Stimulated activated CD8-positive, alpha-beta memory T cell treated with anti-CD3 and anti-CD28 coated beads, Interleukin-4, amount 100 ng/mL, for 1 hour (primary cell): ENCODE measurements at places on chromosomes 7 and 10.

- DNase-seq: no peak
Measured at GRCh38 chr10:82148764-82149163, 273.8 kb downstream of the NRG3 start.

DNA sequence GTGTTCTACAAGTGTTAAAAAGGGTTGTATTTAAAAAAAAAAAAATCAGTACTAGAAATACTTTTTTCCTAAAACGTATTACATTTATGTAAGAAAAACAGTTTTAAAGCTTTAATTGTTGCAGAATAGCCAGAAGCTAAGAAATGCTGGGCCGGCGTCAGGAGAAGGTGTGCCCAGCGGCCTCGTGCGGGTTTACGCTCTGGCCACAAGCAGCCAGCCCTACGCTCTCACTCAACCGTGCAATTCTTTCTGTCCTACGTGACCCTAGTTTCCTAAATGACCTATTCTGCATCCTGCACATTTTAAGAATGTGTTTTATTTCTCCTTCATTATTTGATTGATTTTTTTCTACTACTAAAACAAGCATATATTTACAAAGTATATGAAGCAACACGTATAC lies 279.7 kb upstream of the KLF14 start:
- no peak for DNase-seq

DNA sequence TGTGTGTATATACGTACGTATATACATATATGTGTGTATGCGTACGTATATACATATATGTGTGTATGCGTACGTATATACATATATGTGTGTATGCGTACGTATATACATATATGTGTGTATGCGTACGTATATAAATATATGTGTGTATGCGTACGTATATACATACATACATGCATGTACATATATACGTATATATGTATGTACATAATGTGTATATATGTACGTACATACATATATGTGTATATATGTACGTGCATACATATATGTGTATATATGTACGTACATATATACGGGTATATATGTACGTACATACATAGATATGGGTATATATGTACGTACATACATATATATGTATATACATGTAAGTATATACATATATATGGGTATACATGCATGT lies 332.1 kb downstream of the CRPPA start:
- DNase-seq: no peak

GRCh38 chr10:30282221-30282620 lies 66.9 kb downstream of the MTPAP start:
- no peak for DNase-seq

GRCh38 chr10:122558452-122558851 lies 2.1 kb upstream of the DMBT1 start:
- no peak for DNase-seq

DNA sequence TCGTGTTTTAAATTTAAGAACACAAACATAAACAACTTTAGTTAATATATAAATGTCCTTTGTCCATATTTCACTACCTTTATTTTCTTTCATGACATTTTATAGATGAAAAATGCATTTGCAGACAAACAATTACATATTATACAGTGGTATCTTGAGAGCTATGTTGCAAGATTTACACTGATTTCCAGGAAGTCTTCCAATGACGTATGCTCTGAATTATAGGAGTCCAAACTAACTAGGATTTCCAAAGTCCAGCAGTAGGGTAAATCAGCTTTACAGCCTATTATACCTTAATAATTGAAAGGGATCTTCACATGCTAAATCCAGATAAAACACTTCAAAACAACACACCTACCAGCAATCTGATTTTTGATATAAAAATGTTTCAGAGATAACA lies 69.4 kb downstream of the HYCC1 start:
- DNase-seq: no peak

GRCh38 chr10:43234471-43235041 lies 32.3 kb downstream of the RASGEF1A start:
- no peak for DNase-seq

DNA sequence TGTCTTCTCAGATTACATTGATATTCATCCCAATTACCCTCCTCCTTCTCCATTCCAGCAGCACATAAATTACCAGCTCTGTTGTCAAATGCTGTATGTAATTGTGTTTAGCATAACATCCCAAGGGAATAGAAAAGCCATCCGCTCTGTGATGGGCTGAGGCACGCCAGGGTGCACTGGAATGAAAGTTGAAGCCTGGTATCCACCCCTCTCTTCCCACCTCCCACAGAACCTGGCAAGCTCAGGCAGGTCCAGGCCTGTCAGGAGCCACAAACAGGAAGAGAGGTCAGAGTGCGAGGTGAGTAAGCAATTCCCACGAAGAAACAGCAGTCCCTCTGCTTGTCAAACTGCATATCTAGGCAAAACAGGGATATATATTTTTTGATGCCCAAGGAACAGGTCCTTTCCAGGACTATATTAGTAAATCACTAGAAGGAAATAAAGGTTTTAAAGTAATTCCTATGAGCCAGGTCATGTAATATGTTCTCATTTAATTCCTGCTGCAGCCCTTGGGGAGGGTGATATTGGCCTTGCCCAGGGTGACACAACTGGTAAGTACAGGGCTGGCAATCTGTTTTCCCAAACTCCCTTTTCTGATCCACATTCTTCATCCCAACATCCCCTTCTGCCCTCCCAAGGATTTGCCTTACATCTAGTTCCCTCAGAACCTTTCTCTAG lies 155.6 kb upstream of the GHITM start:
- DNase-seq: no peak

DNA sequence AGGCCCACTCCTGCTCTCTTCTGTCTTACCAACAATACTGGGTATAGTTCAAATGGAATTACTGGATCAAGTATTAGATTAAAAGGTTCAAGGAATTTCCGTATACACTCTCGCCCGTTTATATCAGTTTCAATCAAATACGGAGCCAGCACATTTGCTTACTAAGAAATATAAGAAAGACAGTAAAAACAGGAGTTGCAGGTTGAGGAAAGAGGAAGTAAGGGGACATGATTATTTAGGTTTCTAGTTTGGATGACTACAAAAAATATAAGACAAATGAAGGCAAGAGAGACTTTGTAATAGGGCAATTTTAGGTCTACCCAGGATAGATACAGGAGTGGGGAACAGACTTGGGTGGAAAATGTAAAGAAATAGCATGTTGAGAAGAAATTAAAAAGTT lies 109.9 kb upstream of the ABI1 start:
- DNase-seq: no peak

DNA sequence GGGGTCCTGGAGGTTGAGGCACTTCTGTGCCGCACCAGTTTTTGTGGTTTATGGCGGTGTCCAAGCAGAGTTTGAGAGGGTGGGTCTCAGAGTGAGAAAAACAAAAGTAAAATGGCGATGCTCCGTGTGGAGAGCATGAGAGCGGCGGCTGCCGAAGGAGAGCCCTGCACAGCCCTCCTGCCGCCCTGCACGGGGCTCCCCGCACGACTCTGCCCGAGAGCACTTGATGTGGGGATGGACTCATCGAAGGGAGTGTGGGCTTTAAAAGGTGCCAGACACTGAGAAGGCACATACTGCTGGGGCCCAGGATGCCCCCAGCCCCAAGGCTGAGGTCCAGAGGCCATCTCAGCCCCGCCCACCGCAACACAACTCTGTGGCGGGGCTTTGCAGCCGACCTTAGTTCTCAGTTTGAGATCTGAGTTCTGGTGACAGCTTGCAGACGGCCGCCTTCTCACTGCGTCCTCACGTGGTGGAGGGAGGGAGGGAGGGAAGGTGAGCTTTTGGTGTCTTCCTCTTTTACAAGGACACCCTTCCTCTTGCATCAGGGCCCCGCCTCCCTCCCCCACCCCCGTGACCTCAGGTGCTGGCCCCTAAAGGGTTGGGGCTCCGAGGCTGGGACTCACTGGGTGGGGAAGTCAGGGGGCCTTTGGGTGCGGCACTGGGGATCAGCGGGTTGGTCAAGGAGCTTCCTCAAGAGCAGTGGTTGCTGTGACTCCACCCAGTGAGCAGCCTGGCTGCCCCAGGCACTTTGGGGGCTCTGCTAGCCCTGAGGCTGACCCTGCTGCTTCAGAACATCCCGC lies 69.1 kb downstream of the NKX6-2 start:
- DNase-seq: no peak

- DNase-seq: no peak
Measured at GRCh38 chr7:84245835-84246234, 51.2 kb upstream of the SEMA3A start.

- DNase-seq: no peak
Measured at GRCh38 chr7:4712281-4713182, 30.4 kb downstream of the FOXK1 start.

DNA sequence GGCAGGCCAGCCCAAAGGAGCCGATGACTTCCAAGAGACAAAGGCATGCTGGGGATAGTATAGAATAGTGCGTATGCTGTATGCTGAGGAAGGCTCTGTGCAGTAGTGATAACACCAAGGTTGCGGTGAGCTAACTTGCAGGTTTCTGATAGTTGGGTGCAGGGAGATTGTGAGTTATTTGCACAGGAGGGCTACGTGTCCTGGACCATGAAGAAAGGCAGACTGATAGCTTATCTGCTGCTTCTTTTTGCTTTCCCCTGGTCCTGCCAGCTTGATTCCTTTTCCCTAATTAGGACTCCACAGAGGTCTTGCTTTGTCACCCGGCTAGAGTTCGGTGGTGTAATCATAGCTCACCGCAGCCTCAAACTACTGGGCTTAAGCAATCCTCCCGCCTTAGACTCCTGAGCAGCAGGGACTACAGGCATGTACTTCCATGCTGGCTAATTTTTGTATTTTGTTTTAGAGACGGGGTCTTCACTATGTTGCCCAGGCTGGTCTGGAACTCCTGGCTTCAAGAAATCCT lies 43.9 kb upstream of the ARHGAP12 start:
- no peak for DNase-seq

- no peak for DNase-seq
Measured at GRCh38 chr7:30331338-30331737, 46.9 kb downstream of the ZNRF2 start.

DNA sequence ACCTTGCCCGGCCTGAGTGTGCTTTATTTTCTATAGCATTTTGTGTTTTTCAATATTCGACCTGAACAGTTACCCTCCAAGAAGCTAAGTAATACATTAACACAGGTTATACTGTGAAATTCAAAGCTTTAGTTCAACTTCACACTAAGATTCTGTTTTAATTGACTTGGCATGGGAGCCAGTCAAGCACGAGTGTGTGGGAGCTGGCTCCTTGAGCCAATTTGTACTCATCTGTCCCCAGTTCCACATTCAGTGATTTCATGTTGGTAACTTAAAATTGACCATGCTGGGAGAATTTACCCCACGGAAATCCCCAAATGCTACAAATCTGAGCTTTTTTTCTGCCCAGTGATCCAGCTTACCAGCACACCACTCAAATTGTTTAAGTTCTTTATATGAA lies 20.3 kb downstream of the TSPAN12 start:
- no peak for DNase-seq

DNA sequence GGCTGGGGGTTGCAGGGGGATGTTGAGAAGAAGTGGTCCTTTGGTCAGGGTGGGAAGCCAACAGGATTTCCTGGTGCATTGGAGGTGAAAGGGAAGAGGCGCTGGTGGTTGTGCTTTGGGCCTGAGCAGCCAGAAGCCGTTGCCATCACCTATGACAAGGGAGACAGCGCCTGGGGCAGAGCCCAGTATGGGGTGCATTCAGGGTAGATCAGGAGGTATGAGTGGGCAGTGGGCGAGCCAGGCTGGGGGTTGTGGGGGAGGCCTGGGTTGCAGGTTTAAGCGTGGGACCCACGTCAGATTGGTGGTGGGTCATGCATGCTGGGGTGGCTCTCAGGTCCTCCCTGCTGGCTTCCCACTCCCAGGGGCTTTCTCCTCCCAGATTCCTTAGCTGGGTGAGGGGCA lies 6.3 kb upstream of the PILRB start:
- no peak for DNase-seq

DNA sequence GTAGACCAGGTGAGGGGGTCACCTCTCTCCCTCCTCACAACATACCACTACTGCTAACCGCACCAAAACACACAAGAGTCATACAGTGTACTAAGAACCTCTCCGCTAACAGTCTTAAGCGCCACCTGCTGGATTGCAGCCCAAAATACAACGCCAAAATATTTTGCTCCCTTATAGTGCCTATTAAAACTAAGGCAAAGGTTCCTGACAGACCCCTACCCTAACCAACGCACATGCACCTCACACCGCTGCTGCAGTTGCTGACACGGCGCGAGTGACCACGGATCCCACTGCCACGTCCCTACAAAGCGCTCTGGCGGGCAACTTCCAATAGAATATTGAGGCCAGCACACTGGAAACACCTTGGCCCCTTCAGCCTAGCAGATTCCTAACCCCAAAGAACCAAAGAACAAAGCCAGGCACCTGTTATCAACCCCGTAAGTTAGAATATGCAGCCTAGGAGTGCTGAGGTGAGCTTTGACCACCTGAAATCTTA lies 563.6 kb upstream of the SEMA3D start:
- DNase-seq: no peak

DNA sequence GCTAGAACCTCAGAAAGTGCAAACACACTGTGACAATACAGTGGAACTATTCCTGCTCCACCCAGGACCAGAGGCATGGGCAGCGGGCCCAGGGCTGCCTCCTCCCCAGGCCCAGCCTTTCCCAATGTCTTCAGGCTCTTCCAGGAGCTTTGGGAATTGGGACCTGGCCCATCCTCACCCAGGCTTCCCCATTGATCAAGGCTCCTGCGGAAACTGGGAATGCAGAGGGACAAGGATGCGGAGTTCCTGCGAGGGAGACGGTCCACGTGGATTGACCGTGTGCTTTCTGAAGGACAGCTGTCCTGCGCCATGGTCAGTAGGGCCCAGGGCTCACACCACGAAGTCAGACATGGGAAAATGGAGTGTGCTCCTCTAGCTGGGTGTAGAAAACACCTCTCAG lies 56.6 kb downstream of the CSGALNACT2 start:
- no peak for DNase-seq

- no peak for DNase-seq
Measured at GRCh38 chr7:149462101-149462520, 1.2 kb upstream of the ZNF777 start.

DNA sequence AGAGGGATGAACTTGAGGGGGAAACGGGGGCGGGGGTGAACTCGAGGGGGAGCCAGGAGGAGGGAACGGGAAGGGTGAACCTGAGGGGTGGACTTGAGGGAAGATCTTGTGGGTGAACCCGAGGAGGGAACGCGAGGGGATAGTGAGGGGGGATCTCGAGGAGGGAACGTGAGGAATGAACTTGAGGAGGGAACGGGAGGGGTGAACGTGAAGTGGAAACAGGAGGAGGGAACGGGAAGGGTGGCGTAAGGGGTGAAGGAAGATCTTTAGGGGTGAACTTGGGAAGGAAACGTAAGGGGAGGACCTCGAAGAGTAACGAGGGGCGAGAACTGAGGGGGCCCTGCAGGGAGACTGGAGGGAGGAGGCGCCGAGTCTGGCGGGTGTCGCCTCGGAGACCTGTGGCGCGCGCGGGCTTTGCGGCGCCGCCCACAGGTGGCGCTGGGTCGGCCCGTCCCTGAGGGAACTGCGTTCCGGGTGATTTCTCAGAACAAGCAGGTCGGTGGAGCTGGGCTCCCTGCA lies 651 bp downstream of the MYO3A start:
- DNase-seq: no peak

GRCh38 chr7:68717176-68717575 lies 881.1 kb upstream of the AUTS2 start:
- no peak for DNase-seq

- no peak for DNase-seq
Measured at GRCh38 chr7:99926321-99926720, 3.1 kb downstream of the GJC3 start.

GRCh38 chr10:93124580-93125318 lies 51.1 kb downstream of the CYP26A1 start:
- DNase-seq: no peak

- no peak for DNase-seq
Measured at GRCh38 chr10:6009961-6010360, 32.6 kb upstream of the IL15RA start.

GRCh38 chr10:60732198-60732806 lies 46.0 kb upstream of the CDK1 start:
- no peak for DNase-seq

GRCh38 chr10:103663802-103664201 lies 170.3 kb downstream of the NEURL1 start:
- no peak for DNase-seq
